ENCODE measurements at places on chromosomes 5 and 9.

GRCh38 chr5:170632985-170633234 is 129.1 kb downstream of the KCNIP1 start:
- DNase-seq, result no peak

- DNase-seq, result no peak
Observed at GRCh38 chr9:135281151-135281550, 193.7 kb downstream of the OLFM1 start.

DNA sequence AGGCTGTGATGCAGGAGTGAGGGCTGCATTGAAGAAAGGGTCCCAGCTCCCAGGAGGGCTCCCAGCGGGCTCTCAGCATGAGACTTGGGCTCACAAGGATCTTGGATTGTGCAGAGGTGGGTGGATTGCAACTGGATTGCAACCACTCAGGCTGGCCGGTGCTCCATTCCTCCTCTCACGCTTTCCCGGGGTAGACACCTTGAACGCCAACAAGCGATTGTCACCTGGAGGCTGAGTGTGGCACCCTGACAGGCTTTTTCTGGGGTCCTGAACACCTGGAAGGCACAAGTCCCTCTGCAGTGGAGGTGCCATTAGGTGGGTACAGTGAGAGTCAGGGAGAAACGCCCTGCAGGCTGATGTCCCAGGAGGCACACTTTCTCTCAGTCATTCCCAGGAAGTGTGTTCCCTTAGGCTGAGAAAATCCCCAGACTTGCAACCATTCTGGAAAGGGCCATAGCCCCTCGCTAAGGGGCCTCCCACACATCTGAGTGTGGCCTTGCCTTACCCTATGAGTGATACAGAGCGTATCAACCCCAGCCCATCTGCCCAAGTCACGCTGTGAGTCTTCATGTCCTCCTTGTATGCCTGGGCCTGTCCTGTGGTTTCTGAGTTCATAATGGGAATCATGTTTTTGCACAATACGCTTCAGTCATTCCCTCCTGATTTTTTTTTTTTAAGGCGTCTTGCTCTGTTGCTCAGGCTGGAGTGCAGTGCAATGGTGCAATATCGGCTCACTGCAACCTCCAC is 488.1 kb downstream of the IRX1 start:
- DNase-seq, result no peak

GRCh38 chr9:75891771-75892215 is 1.3 kb downstream of the PCSK5 start:
- DNase-seq, result no peak

DNA sequence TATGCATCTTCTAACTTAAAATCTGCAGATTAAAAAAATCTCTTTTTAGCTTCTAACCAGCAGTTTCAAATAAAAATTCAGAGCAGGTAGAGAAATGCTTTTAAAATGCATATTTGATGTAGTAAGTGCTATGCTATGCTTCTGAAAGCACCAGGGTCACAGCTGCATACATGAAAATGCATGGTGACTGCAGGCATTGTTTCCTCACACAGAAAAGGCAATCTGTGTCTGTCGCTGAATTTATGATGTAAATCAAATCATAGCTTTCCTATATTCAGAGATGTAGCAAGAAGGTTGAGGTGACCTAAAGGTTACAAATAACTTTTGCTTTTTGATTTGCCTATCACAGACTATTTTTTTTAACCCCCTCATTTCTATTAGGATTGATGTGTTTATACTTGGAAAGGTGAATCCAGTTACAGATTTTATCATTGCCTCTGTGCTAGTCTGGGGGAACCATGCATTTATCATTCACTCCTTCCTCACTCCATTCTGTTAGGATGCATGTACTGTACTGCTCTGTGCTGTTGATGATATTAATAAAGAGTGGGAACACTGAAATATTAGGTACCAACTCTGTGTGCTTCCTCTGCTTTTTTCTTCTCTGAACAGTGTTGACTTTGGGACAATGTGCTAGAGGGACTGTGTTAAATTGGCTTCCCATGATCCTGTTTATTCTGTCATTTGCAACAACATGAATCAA is 65.6 kb downstream of the FOCAD start:
- no peak for DNase-seq

DNA sequence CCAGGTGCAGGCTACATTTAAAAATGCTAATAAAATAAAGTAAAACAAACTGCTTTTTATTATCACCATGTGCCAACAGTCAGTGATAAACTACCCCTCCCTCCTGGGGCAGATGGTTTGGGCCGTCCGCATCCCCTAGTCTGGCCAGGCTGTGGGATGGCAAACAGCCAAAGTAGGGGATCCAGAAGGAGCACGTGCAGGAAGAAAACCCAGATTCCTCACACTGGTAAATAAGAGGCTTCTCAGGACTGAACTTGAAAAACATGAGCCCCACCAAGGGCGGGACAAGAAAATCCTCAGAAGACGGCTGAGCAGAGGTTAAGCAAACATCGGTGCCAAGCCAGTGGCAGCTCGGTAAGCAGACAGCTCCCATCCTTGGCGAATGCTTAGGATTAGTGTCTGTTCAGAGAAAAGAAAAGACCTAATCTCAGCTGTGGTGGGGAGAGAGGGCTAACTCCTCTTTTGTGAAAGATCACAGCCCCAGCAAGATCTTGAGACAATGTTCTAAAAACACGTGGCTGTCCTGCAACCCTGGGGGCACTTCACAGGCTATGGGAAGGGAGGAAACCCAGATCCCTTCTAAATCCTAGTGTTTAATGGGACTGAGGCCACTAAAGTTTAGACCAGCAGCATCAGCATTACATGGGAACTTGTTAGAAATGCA is 46.5 kb upstream of the GDNF start:
- no peak for DNase-seq

DNA sequence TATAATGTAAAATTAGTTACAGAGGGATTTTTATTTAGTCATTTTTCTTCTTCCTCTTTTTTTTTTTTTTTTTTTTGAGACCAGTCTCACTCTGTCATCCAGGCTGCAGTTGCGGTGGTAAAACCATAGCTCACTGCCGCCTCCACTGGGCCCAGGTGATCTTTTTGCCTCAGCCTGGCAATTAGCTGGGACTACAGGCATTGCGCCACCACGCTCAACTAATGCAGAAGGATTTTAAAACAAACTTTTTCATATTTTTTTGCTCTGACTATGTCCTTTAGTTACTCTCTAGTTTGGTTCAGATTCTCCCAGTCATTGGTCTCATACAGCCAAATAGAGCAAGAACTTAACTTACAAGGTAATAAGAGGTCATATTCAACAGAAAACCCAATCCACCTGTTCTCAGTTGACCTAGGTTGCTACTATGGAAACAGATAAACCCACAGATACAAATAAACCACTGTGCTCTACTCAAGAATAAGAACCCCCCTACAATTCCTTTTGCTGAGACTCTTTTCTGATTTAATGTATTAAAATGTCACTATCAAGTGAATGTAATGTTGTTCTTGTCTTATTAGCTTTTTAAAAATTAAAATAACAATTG is 50.1 kb upstream of the TTC39B start:
- no peak for DNase-seq

DNA sequence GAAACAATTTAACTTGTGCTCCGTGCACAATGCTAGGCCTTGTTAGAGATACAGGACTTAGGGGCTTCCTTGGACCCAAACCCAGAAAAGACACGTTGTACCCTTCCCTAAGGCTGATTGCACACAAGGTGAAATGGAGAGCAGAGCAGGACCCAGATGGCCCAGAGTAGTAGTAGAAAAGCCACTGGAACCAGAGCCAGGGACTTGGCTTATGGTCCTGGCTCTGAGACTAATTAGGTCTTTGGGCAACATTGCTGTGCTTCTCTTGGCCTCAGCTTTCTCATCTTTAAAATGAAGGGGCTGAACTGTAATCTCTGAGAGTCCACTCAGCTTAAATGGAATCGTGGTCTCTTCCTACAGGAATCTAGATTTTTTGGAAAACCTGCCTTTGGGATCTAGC is 42.3 kb downstream of the EBF1 start:
- no peak for DNase-seq

DNA sequence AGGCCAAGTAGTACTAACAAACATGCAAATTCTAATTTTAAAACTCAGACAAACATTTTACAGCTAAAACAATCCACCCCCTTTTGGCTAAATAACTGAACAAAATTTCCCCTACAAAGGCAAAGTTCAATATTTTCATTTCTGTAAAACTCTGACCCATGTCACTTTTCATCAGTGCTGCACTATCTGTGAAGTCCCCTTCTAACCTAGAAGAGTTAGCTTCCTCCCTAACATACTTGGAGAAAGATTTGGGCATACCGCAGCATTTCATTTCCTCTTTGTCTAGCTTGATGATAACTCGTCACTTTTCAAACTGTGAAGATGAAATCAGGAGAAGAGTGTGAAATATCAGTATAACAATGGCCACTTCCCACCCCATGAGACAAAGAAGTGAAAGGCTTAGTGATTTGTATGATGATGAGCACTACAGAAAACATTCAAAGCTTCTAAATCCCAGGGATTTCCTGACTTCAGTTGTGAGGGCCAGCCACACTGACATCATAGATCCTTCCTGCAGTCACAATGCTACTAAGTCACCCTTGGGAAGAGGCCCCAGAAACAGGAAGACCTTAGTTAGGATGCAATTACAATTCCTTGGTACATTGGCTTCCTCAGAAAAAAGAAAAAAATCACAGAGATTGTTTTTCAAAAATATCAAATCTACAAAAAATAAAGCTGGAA is at the start of gene FAM81B:
Gene FAM81B (plus strand): TSS at position 555 of the 681 bp plus-strand sequence. CDS start 24 bp downstream, at position 579.
- no peak for DNase-seq

GRCh38 chr5:170275376-170275994 is 22.1 kb downstream of the LCP2 start:
- DNase-seq, result no peak

DNA sequence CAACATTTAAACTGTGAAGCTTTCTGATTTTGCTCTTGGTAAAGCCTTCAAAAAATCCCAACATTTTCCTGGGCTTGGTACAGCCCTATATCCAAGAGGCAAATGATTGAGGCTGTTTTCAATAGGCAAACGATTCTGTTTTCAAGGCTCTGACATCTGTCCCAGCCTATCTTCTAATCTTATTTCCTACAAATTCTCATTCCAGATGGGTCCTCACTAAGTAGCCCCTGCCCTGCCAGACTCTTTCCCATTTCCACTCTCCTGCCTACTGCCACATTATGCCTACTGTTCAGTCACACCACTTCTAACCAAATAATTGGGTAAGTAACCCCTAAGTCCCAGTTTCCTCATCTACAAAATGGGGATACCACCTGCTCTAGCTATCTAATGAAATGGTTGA is 3.5 kb downstream of the GBA2 start:
- DNase-seq, result no peak

- no peak for DNase-seq
Observed at GRCh38 chr5:113380807-113381326, 53.9 kb downstream of the TSSK1B start.

GRCh38 chr5:128436749-128437188 is 101.3 kb downstream of the FBN2 start:
- no peak for DNase-seq

DNA sequence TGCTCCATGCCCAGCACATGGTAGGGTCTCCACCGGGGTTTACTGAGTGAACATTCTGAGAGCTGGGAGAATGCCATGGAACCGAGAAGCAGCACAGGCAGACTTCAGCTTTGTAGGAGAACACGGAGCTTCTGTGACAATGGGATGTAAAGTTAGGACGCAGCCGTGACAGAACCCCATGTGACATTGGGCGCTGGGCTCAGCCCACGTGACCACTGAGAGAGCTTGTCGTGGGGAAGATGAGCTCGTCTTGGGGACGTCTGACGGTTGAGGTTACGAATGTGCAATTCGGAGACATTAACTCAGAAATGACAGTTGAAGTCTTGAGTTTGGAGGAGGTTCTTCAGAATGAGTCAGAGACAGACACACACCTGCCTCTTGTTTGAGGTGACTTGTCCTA is 13.5 kb downstream of the SDHA start:
- no peak for DNase-seq

GRCh38 chr5:72428669-72429068 is 78.5 kb downstream of the ZNF366 start:
- DNase-seq, result no peak

- no peak for DNase-seq
Observed at GRCh38 chr9:3999706-4000105, 300.2 kb downstream of the GLIS3 start.

DNA sequence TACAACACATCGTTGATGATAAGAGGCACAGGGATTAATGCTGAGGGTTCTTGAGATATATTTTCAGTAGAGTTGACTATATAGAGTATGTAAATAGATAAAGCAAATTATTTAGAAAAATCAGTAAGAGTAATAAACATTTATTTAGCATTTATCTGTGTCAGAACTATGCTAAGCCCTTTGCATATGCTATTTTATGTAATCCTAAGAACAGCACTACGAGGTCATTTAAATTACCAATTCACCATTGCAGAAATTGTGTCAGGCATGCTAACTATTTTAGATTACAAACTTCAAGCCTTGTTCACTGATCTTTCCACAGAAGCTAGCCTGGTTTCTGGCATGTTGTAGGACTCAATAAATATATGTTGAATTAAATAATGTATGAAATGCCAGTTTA is 20.4 kb upstream of the REEP2 start:
- no peak for DNase-seq

DNA sequence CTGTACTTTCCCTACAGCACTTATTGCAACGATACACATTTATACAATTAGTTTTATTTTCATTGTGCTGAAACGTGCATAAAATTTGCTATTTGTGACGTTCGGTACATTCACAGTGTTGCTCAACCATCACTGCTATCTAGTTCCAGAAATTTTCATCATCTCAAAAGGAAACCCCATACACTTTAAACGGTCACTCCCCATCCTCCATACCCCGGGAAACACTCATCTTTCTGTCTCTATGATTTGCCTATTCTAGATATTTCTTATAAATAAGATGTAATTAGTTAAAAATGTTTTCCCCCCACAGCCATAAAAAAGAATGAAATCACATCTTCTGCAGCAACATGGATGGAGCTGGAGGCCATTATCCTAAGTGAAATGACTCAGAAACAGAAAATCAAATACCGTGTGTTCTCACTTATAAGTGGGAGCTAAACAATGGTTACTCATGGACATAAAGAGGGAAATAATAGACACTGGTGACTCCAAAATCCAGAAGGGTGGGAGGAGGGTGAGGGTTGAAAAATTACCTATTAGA is 40.2 kb upstream of the TEX48 start:
- DNase-seq, result no peak

DNA sequence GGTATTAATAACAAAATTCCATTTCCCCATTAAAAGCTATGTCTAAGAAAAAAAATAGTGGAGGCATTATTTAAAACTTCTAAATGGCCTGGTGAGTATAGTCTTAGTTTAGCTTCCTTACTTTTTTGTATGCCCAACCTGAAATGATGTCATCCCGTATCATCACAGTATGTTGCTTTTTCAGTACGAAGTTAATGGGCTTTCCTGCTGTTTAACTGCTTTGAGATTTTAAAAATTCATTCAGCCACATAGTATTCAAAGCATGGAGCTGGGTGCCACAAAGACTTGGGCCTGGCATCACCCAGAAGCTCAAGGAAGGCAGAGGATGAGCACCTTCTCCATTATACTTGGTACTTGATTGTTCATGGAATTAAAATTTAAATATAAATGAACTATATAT is 7.4 kb downstream of the F2RL2 start:
- no peak for DNase-seq

DNA sequence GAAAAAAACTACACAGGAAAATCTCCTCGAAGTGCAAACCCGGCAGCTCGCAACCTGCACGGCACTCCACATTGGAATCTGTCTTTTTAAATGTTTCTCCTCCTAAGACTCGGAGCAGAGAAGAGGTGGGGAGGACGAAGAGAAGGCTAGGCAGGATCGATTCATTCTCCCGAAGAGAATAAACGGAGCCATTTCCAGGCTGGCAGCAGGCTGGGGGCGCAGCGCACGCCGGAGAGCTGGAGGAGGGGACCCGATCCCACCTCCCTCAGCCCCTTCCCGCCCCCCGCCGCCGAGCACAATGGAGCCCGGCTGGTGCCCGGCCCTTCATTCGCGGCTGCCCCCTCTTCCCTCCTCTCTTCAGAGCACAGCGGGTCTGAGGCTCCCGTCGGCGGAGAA is 628 bp downstream of the HOMER1 start:
- DNase-seq, result no peak

All from cortex of kidney (tissue), 1 donor.